Heart right ventricle (tissue), 16 donors: ENCODE measurements at places on chromosomes 4 and X. TPM values are rescaled to one million over a fixed set of nuclear protein-coding genes. Genes with fewer than 3 reads are reported as not detected.

DNA sequence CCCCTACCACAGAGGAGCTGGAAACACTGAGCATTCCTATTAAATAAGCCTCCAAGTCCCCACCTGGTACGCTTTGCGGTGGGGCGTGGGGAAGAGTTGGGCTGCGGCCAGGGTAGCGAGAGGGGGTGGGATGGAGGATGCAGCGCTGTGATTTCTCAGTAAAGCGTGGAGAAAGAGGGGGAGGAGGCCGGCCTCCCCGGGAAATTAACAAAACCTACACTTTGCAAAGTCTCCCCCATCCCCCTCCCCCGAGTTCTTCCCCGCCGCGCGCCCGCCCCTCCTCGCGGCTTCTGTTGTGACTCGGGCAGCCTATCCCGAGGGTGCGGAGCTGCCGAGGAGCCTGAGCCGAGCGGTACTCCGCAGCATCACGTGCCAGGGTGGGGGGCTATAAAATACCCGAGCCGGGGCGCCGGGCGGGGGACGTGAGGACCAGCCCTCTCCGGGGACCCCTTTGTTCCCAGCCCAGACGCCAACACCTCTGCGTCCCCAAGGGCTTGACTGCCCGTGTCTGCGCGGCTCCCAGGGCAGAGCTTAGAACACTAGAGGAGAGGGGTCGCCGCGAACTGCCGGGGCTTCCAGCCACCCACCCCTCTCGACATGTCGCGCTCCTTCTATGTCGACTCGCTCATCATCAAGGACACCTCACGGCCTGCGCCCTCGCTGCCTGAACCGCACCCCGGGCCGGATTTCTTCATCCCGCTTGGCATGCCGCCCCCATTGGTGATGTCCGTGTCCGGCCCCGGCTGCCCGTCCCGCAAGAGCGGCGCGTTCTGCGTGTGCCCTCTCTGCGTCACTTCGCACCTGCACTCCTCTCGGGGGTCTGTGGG, at the start of gene GSX2:
GSX2 (plus strand) TSS at position 416 of the 827 bp plus-strand sequence; CDS start at position 598, 182 bp downstream.
- no peaks in the 10 kb centered on the region for H3K36me3 ChIP-seq
- no peak within 1 kb of the TSS for H3K27ac ChIP-seq
- H3K27me3 ChIP-seq, result peaks cover 100% of the 10 kb centered on the region
- H3K4me3 ChIP-seq, result peak within 1 kb of the TSS; percentile 43
- peaks cover 25% of the 10 kb centered on the region for H3K4me1 ChIP-seq

GRCh38 chrX:96704629-96705028, 20.0 kb downstream of the DIAPH2 start:
- peaks cover 12% of the 10 kb centered on the region for H3K4me1 ChIP-seq
- no peak overlapping the region for H3K4me3 ChIP-seq
- DNase-seq, result no peak
- no peaks in the 10 kb centered on the region for H3K36me3 ChIP-seq
- no peak overlapping the region for H3K27ac ChIP-seq

DNA sequence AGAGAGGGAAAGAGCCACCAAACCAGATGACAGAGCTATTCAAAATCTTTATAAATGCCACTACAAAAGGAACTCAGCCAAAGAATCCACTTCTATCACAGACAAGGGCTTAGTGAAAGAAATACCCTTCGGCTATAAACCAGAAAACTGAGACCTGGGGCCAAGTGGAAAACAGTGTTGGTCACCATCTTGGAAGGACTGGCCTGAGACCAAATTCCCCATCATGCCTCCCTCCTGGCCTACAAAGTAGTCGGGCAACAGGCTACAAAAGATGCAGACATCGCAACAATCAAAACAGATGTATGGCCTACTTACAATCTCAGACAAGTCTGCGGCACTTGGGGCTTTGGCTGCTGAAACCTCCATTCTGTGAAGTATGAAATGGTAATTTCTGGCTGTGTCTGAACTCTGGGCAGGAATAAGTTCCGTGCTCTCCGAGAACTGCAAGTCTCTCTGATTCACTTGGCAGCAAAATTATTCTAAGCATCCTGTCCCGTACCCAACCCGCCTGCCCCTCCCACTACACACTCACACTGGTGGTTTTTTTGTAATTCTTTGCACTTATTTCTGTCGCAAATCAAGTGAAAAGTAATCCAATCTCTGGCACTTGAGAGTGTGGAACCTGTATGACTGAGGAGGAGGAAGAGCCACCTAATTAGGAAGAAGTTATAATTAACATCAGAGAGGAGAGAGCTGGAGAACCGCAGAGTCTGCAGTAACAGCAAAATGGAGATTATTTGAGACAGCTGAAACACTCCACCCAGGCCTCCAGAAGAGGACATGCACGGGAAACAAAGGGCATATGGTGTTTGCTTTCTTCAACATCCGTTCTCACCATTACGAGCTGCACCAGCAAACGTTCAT, 87.8 kb downstream of the SH3KBP1 start:
- H3K4me3 ChIP-seq, result peak overlapping the region; percentile 8
- no peaks in the 10 kb centered on the region for H3K27me3 ChIP-seq
- H3K27ac ChIP-seq, result peak overlapping the region; percentile 10

- no peaks in the 10 kb centered on the region for H3K27me3 ChIP-seq
- no peak overlapping the region for H3K27ac ChIP-seq
- no peak overlapping the region for H3K4me3 ChIP-seq
- no peak for DNase-seq
- no peaks in the 10 kb centered on the region for H3K4me1 ChIP-seq
Observed at GRCh38 chr4:165709973-165710526, 163.0 kb upstream of the TLL1 start.

GRCh38 chrX:32370456-32371205, 840.7 kb downstream of the DMD start:
- no peaks in the 10 kb centered on the region for H3K36me3 ChIP-seq
- H3K4me1 ChIP-seq, result no peaks in the 10 kb centered on the region
- no peaks in the 10 kb centered on the region for H3K27me3 ChIP-seq
- no peak for DNase-seq
- no peak overlapping the region for H3K27ac ChIP-seq

DNA sequence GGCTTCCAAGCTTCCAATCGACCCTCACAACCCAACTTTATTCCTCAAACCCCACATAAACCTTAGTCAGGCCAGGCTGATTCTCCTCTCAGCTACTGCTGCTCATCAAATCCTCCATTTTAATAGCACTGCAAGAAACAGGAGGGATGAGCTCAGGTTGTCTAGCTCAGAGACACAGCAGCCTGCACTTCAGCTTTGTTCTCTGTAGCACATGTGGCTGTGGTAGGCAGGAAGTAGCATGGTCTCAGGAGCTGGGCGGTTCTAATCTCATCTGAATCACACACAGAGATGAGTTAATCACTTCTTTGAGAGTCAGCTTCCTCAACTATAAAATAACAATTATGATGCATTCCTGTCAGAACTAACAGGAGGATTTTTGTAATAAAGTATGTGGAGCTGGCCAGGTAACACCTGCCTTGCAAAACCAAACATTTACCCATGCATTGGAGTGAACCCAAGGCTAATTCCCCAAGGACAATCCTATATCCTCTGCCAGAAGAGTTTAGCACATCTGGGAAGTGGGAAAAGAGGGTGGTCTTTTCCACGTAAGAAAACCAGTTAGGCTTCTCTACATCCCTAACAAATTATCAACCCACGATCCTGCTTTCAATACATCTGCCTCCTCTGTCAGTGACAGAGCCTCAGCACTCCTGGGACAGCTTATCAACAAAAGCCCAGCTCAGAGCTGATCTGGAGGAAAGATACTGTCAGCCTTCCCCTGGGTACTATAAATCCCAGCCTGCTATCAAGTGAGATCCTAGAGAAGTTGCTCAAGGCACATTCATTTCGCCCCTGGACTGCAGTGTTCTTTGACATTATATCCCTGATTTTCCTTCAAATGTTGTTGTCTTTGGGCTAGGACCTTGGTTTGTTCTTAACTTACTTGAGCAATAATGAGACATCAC, 32.8 kb downstream of the ELOVL6 start:
- no peak overlapping the region for H3K4me3 ChIP-seq
- DNase-seq, result no peak
- H3K27me3 ChIP-seq, result no peaks in the 10 kb centered on the region
- H3K4me1 ChIP-seq, result no peaks in the 10 kb centered on the region
- no peak overlapping the region for H3K27ac ChIP-seq

- H3K4me1 ChIP-seq, result no peaks in the 10 kb centered on the region
- H3K36me3 ChIP-seq, result no peaks in the 10 kb centered on the region
- no peak overlapping the region for H3K27ac ChIP-seq
- no peaks in the 10 kb centered on the region for H3K27me3 ChIP-seq
Observed at GRCh38 chr4:96681218-96681617, 841.3 kb downstream of the PDHA2 start.

GRCh38 chr4:48103483-48104139, 30.4 kb downstream of the TXK start:
- H3K4me1 ChIP-seq, result no peaks in the 10 kb centered on the region
- no peak overlapping the region for H3K27ac ChIP-seq
- H3K27me3 ChIP-seq, result no peaks in the 10 kb centered on the region
- no peak for DNase-seq

GRCh38 chr4:39614487-39615162, 24.0 kb downstream of the SMIM14 start:
- peaks cover 4% of the 10 kb centered on the region for H3K36me3 ChIP-seq
- no peaks in the 10 kb centered on the region for H3K27me3 ChIP-seq
- no peak for DNase-seq
- H3K4me1 ChIP-seq, result peaks cover 2% of the 10 kb centered on the region
- no peak overlapping the region for H3K27ac ChIP-seq

DNA sequence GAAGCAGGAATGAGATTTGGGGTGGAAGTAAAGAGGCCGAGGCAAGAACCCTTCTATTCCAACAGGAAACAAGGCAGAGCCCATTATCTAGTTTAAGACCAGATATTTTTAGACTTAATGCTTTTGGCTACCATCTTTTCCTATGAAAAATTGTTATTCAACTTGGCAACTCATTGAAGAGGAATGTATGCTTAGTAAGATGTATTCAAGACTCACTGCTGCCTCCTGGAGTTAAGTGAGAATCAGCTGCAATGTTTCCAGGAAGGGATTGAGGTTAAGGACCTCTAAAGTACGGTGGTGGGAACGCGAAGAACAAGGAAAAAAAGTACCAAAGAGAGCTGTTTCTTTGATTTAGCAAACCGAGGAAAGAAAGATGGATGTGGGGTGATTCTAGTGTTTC, 89.1 kb downstream of the RAPGEF2 start:
- no peak overlapping the region for H3K27ac ChIP-seq
- H3K27me3 ChIP-seq, result no peaks in the 10 kb centered on the region
- H3K4me1 ChIP-seq, result peaks cover 34% of the 10 kb centered on the region
- H3K4me3 ChIP-seq, result no peak overlapping the region

- no peak overlapping the region for H3K4me3 ChIP-seq
- peak; percentile 54 for DNase-seq
- no peaks in the 10 kb centered on the region for H3K36me3 ChIP-seq
- peaks cover 21% of the 10 kb centered on the region for H3K4me1 ChIP-seq
Observed at GRCh38 chr4:148214529-148215166, 227.6 kb downstream of the NR3C2 start.

DNA sequence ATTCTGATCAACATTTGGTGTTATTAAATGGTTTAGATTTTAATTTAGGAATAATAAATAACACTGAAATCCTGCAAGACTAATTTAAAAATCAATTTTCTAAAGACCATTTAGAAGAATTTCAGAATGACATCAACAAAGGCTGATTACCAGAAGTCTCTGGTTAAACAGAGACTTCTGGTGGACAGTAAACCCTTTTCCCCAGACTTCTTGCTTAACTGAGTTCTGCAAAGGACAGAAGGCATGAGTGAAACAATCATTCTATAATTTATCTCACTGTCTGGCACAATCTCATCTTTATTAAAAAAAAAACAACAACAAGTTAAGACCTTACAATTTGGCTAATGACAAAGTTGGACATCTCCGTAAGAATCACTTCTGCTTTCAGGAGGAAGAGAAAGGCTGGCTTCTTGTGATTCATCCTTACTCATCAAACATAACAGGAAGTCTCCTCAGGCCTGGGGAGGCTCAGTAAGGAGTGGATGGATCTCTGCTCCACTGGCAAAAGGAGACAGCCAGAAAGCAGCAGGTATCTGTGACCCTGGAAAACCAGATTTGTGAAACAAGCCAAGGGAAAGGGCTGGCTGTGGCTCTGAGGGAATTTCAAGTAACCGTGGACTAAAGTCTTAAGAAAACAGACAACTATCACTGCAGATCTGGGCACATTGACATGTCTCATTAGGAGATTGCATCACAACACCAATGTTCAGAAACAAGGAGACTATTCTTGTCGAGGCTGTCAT, 908 bp upstream of the TLR6 start:
- H3K27me3 ChIP-seq, result no peaks in the 10 kb centered on the region
- no peaks in the 10 kb centered on the region for H3K36me3 ChIP-seq
- H3K4me3 ChIP-seq, result no peak overlapping the region
- peaks cover 9% of the 10 kb centered on the region for H3K4me1 ChIP-seq

DNA sequence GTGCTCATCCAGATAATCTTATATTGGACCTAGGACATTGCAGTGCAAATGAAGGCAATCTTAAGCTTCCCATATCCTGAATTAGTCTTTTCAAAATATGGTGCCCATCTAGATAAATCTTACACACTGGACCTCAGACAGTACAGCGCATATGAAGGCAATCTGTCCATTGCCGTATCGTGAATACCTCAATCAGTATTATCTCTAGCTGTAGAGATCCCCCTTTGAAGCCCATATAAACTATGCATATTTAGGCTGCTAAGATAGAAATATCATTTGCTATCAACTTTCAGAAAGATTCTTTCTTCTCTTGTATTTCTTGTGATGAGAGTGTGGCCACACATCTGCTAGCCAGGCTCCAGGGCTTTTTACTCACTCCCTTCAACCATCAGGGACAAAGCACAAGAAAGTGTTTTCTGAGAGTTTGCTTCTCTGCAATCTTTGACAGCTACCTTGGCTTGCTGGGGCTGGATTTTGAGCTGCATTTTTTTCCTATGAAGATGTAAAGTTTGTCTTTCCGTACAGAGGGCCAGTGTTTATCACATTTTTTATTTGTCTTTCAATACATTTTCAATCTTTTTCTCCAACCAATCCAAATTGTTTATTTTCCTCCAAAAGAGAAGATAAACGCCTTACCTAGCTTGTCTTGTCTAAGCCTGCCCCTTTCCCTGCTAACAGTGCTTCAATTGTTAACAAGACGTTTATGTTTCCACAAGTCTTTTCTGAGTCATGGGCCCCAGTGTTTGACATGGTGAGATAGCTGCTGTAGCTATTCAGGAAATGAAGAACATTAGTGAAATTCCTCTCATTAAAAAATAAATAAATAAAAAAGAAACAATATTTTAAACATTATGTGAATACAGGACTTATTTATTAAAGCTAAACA, 57.6 kb upstream of the FAT1 start:
- no peaks in the 10 kb centered on the region for H3K27me3 ChIP-seq
- no peaks in the 10 kb centered on the region for H3K36me3 ChIP-seq
- H3K4me3 ChIP-seq, result no peak overlapping the region
- no peak for DNase-seq
- no peaks in the 10 kb centered on the region for H3K4me1 ChIP-seq

- H3K27me3 ChIP-seq, result no peaks in the 10 kb centered on the region
- H3K36me3 ChIP-seq, result no peaks in the 10 kb centered on the region
- H3K27ac ChIP-seq, result no peak overlapping the region
- H3K4me3 ChIP-seq, result no peak overlapping the region
- no peaks in the 10 kb centered on the region for H3K4me1 ChIP-seq
Observed at GRCh38 chr4:106421441-106422296, 53.1 kb upstream of the GIMD1 start.

GRCh38 chr4:157075811-157076577, at the start of gene GLRB:
GLRB (plus strand) TSS chr4:157076150; CDS start chr4:157078025, 1,875 bp downstream.
- peaks cover 5% of the 10 kb centered on the region for H3K27me3 ChIP-seq
- H3K36me3 ChIP-seq, result no peaks in the 10 kb centered on the region
- H3K27ac ChIP-seq, result no peak within 1 kb of the TSS

- H3K27ac ChIP-seq, result no peak overlapping the region
- H3K4me3 ChIP-seq, result no peak overlapping the region
- no peaks in the 10 kb centered on the region for H3K4me1 ChIP-seq
- H3K27me3 ChIP-seq, result no peaks in the 10 kb centered on the region
Observed at GRCh38 chr4:62051332-62051731, 851.2 kb downstream of the ADGRL3 start.

Gene CSAG1
- total RNA-seq, result not detected

Gene SH3TC1
- 21.8 TPM for total RNA-seq

Gene ATOH1
- total RNA-seq, result not detected

Gene AR
- 28.4 TPM for total RNA-seq

Gene CAPN6
- total RNA-seq, result 0.09 TPM
